ENCODE measurements at places on chromosomes 2 and 18. TPM values are rescaled to one million over a fixed set of nuclear protein-coding genes. Genes with fewer than 3 reads are reported as not detected.

DYNAP gene
- polyA plus RNA-seq, result not detected

BOK gene
- polyA plus RNA-seq, result 26.6 TPM

IL36A gene
- not detected for polyA plus RNA-seq

RALB gene
- polyA plus RNA-seq, result 81.6 TPM

ACMSD gene
- 40.9 TPM for polyA plus RNA-seq

SLC66A3 gene
- 21.1 TPM for polyA plus RNA-seq

MYO5B gene
- 6.2 TPM for polyA plus RNA-seq

POU3F3 gene
- 1.1 TPM for polyA plus RNA-seq

PRKAG3 gene
- polyA plus RNA-seq, result not detected

ODC1 gene
- polyA plus RNA-seq, result 444 TPM

SERPINB12 gene
- polyA plus RNA-seq, result not detected

SERPINE2 gene
- 148 TPM for polyA plus RNA-seq

SCN7A gene
- 14.3 TPM for polyA plus RNA-seq

AMER3 gene
- 0.04 TPM for polyA plus RNA-seq

TCF23 gene
- 0.59 TPM for polyA plus RNA-seq

PSD4 gene
- 8.1 TPM for polyA plus RNA-seq

LAPTM4A gene
- 616 TPM for polyA plus RNA-seq

DES gene
- 10.4 TPM for polyA plus RNA-seq

All from left renal pelvis (tissue), 4 donors.